Fibroblast of gingiva (primary cell): ENCODE measurements at places on chromosomes 1 and 21.

GRCh38 chr1:41580021-41580420 lies 95.5 kb upstream of the EDN2 start:
- no peak for DNase-seq

- DNase-seq: peak; percentile 70
These were observed 4.5 kb downstream of the AIM2 start for GRCh38 chr1:159071970-159072582.

- peak; percentile 6 for DNase-seq
These were observed 151.3 kb upstream of the PTGFR start for GRCh38 chr1:78339490-78339889.

DNA sequence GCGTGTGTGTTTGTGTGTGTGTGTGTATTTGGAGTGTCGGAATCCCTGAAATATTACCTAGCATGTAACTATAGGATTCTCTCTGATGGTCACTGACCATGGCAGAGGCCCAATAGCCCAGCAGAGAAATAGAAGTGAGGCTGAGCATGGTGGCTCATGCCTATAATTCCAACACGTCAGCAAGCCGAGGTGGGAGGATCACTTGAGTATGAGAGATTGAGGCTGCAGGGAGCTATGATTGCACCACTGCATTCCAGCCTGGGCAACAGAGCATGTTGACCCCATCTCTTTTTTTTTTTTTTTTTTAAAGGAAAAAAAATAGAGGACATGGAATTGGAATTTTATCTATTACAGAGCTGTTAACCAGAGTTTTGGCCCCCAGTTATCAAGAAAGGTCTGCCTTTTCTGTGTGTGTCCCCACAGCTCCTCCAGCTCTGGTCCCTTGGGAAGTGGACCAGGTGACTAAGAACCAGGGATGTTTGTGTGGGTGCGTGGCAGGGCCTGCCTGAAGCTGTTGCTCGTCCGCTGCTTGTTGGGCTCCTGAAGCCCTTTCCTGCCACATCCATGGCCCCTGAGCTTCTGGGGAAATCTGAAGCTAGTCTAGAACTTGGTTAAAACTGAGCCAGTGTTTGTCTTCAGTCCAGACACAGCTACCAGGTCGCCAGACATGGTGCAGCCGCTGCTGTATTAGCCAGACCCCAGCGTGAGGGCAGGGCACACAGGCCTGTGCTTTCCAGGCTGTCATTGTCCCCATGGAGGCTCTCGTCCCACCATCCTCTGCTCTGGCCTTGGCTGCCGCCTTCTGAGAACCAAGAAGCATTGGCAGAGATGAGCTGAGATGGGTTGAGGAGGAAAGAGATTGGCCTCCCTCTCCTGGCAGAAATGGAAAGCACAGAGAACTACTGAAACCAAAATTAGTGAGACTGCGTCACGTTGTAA lies 25.5 kb downstream of the CAPN9 start:
- peak; percentile 65 for DNase-seq

DNA sequence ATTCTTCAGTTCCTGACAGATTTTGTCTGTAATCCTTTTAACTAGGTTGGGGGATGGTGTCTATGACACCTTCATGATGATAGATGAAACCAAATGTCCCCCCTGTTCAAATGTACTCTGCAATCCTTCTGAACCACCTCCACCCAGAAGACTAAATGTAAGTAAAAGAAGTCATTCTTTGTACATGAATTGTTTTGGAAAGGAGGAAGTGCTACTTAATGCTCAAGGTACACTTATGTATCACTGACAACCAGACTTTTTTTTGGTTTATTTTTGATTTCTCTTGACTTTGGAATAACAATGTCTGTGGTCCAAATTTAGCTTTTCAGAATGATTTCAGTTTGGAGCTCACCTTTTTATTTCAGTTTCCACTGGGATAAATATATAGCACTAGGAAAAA lies 2.3 kb downstream of the DYRK3 start:
- no peak for DNase-seq

DNA sequence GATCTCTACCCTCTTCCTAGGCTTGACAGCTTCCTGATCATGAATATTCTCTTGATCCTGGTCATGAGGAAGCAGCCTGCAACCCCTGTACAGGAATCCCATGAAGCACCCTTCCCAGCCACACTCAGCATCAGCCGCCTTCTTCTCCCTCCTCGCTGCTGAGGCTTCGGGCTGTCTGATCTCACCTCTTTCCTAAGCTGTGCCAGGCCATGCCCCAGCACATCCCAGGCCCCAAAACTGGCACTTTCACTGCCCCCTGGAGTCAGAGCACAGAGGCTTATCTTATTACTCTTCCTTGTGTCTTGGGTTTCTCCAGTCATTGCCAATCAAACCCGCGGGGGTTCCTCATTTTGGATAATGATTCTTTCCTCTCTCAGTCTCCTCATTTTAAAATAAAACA lies 259.5 kb downstream of the RGS7 start:
- no peak for DNase-seq

DNA sequence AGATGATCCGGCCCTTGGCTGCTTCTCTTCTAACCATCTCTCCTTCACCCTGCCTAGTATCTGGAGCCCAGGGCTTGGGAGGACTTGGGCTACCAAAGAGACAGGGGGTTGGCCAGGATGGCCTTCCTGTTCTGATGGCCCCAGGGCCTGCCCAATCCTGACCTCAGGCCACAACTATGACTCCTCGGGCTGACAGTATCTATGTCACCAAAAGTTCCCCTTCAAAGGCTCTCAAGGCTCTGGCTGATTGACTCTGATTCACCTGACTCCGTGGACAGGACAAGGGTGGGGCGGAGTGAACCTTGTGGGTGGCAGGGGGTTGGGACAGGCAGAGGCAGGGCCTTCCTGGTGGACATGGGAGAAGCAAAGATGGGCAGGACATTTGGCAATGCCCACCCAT lies 12.7 kb downstream of the MEF2D start:
- DNase-seq: no peak

DNA sequence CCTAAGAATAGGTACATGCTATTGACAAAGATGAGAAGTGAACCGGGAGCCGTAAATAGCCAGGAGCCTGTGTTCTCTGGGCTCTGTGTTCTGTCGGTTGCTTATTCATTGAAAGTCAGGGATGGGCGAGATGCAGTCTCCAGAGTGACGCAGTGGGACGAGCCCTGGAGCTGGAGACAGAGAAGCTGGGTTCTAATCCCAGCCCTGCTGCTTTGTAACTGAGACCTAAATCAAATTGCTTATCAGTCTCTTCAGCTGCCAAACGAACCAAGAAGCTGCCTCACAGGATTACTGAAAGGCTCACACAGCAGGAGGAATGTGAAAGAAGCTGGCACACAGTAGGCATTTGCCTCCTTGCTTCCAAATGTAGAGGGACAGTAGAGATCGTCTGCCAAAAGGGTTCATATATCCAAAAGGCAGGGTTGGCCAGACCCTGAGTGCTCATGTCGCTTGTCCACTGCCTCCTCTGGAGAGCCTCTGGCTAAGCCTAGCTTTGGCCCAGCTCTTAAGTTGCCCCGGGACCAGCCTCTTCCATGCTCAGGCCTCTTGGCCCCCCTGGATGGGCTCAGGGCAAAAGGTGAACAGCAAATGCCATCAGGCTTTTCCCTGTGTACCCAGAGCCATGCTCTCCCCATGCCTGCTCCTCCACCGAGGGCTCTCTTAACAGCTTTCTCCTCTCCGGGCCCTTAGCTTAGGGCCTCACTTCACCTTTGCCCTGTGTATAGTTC lies 134.2 kb upstream of the IPO9 start:
- DNase-seq: no peak

DNA sequence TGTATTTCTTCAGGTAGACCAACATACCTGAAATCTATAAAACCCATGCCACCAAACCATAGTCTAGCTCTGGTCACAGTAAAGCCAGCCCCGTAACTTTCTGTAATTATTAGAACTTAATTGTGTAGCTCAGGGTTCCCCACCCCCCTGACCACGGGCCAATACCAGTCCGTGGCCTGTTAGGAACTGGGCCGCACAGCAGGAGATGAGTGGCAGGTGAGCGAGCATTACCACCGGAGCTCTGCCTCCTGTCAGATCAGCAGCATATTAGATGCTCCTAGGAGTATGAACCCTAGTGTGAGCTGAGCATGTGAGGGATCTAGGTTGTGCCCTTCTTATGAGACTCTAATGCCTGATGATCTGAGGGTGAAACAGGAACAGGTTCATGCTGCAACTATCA lies 14.6 kb downstream of the TENT5C start:
- DNase-seq: no peak

- no peak for DNase-seq
These were observed 26.0 kb upstream of the RSPO1 start for GRCh38 chr1:37660664-37661063.

DNA sequence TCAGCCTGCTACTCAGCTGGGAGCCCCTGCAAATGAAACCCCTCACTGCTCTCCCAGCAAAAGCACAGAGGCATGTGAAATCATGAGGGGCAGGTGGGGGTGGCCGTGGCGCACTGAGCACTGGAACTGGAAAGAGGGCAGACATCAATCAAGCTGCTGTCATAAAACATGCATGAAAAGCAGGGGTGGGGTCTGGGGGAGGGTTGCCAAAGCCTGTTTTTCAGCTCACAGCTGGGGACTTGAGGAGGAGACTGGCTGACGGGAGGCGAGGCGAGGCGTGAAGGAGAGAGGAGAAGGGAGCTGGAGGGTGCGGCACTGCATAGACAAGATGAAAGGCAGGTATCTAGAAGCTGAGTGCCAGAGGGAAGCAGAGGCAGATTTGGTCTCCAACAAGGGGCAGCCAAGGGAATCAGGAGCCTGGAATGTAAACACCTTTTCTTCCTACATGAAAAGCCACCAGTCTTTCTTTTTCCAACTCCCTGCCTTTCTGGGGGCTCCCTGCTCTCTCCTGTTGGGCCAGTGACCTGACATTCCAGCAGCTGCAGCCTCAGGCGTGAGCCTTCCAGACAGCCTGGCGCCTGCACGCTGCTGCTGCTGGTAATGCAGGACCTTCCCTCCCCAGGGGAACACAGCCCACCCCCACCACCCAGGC lies 87.0 kb downstream of the NMNAT2 start:
- no peak for DNase-seq

DNA sequence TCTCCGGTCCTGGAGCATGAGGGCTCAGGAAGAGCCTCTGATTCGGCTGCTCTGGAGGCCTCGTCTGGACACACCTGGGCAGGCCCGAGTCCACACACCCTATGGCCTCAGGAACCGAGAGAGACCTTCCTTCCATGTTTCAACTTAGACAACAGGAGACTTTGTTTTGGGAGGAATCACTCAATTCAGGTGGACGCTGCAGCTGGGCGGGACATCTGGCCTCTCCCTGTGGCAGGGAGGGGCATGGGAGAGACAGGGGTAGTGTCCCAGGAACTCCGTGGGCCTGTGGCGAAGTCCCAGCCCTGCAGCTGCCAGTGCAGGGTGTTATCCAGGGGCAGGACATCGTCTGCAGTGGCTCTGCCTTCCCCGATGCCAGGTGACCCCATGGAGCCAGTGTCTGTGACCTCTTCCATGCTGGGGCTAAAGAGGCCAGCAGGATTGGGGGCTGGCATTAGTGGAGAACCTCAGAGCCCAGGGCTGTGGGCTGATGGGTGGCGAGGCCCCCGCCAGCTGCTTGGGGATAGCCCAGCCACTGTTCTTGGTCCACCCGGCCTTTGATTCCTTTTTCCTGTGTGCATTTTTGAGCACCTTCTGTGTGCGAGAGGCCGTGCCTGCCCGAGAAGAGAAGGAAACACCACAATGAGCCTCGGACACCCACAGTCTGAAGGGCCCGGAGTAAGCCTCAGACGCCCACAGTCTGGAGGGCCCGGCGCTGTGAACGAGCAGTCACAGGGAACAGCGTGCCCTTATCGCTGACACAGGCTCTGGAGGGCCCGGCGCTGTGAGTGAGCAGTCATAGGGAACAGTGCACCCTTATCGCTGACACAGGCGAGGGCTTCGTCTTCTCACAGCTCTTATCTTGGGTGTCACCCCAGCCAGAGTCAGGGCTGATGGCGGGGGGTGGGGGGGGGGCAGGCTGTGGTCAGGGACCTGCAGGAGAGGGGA lies 6.2 kb downstream of the COL18A1 start:
- DNase-seq: no peak

GRCh38 chr1:240255922-240256321 lies 164.2 kb downstream of the FMN2 start:
- no peak for DNase-seq

- DNase-seq: no peak
These were observed 63.2 kb downstream of the GNG4 start for GRCh38 chr1:235586413-235586812.

GRCh38 chr1:227723474-227723873 lies 11.6 kb downstream of the JMJD4 start:
- DNase-seq: no peak

DNA sequence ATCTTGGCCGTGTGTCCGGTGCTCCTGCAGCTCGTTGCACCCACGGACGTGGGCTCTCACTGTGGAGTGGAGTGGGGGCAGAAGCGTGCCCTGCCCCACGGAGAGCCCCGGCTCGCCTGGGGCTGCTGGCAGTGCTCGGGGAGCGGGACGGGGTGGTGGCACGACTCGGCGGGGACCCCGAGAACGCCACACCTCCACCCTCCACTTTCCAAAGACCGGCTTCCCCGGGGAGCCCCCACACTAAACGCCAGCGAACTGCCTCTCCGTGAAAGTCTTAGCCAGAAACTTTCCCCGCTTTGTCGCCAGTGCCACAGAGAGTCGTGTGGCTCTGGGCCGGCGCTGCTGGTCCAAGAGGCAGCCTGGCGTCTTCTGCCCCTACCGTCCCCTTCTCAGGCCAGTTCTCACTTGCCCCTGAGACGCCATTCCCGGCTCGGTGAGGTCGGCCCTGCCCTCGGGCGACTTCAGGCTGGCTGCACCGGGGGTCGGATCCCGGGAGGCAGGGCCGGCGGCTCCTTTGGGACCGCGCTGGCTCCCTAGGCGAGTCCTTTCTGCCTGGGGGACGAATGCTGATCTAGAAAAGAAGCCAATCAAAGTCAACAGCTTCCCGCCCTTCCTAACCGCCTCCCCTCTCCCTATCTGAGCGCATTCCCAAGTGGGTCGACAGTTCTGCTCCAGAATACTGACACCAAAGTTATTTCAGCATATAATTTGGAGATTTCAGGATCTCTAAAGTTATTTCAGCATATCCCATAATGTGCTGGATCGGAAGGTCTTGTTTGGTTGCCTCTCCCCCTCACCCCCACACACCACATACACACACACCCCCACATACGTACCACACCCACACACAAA lies 2.6 kb upstream of the SAMD13 start:
- peak; percentile 9 for DNase-seq

DNA sequence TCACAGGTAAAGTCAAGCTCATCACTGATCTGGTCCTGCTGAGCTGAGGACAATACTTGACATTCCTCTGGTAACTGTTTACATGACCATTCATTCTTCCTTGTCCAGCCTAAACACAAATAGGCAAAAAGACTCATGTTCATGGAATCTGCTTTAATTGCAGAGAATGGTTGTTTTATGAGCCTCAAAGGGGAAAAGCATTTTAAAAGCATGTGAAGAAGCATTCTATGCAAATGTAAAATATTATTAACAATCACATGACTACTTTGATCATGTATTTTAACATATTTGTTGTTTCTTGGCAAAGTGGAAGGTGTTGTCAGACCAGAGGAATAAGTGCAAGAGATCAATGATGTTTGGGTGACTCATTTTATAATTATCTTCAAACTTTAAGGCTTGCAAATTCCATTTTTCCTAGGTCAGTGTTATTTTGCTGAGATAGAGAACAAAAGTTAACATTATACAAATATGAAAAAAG lies 133.7 kb downstream of the RUNX1 start:
- DNase-seq: peak; percentile 63

- DNase-seq: no peak
These were observed 13.2 kb downstream of the SEMA6C start for GRCh38 chr1:151133018-151133806.
